Activated naive CD8-positive, alpha-beta T cell treated with anti-CD3 and anti-CD28 coated beads, Interleukin-2, amount 50 U/mL, for 24 hours (primary cell): ENCODE measurements at places on chromosomes 6 and 20.

GRCh38 chr6:111445861-111446267 is 37.2 kb downstream of the REV3L start:
- no peak overlapping the region for H3K4me3 ChIP-seq
- H3K27me3 ChIP-seq, result no peaks in the 10 kb centered on the region
- DNase-seq, result no peak
- no peak overlapping the region for H3K27ac ChIP-seq

GRCh38 chr6:163419413-163420288 is 5.1 kb downstream of the QKI start:
- no peaks in the 10 kb centered on the region for H3K27me3 ChIP-seq
- no peak overlapping the region for H3K4me3 ChIP-seq

- no peaks in the 10 kb centered on the region for H3K4me1 ChIP-seq
- no peak for DNase-seq
- H3K36me3 ChIP-seq, result no peaks in the 10 kb centered on the region
Measured at GRCh38 chr6:141199074-141199473, 933.7 kb upstream of the GJE1 start.

- H3K27me3 ChIP-seq, result no peaks in the 10 kb centered on the region
- no peaks in the 10 kb centered on the region for H3K36me3 ChIP-seq
- H3K4me1 ChIP-seq, result no peaks in the 10 kb centered on the region
- H3K27ac ChIP-seq, result no peak overlapping the region
Measured at GRCh38 chr20:57841297-57841866, 131.6 kb upstream of the PMEPA1 start.

DNA sequence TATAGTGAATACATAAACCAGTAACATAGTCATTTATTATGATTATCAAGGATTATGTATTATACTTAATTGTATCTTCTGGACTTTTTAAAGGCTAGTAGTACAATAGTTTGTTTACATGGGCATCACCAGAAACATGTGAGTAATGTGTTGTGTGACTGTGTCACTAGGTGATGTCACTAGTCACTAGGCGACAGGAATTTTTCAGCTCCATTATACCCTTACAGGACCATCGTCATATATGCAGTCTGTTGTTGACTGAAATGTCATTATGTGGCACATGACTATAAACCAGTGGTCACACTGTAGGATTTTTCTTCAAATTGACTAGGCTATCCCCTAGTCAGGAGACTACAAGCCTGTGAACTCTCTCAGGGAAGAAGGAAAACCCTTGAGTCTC is 86.5 kb upstream of the CENPW start:
- H3K4me1 ChIP-seq, result no peaks in the 10 kb centered on the region
- no peaks in the 10 kb centered on the region for H3K27me3 ChIP-seq
- H3K27ac ChIP-seq, result no peak overlapping the region
- peaks cover 5% of the 10 kb centered on the region for H3K36me3 ChIP-seq
- no peak overlapping the region for H3K4me3 ChIP-seq

GRCh38 chr20:48105526-48105925 is 320.2 kb upstream of the SULF2 start:
- H3K27ac ChIP-seq, result no peak overlapping the region
- H3K36me3 ChIP-seq, result no peaks in the 10 kb centered on the region
- H3K27me3 ChIP-seq, result peaks cover 1% of the 10 kb centered on the region
- H3K4me1 ChIP-seq, result no peaks in the 10 kb centered on the region
- no peak overlapping the region for H3K4me3 ChIP-seq
